ENCODE measurements at places on chromosomes 16 and 17.

DNA sequence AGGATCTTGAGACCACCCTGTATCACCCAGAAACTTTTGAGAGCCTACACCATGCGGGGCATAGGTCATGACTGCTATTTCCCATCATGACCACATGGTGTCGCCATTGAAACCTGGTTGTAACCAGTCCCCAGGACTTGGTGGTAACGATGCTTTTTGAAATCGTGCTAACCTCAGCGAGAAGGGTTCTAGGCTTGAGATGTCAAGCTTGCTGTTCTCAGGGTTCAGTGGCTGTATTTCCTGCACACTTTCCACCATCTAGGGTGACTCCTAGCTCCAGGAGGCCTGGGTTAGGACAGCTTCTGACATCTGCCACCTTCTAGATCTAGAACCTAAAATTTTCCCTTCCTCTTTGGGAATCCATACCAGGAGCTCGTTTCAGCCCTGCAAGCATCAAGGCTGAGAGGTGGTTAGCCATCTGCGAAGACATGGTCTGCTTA is 13.0 kb upstream of the SPNS3 start:
- DNase-seq: peak; percentile 61

DNA sequence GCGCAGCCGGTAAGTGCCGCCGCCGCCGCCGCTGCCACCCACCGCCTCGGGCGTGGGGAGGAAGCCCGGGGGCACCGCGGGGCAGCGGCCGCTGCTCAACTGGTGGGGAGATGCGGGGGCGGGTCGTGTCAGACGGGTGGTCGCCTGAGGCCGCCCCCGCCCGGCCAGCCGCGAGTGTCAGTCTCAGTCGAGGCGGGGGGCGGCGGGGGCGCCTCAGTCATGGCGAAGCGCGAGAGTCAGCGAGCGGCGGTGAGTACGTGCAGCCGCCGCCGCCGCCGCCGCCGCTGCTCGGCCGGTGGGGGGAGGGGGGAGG is 76.2 kb downstream of the CHD9 start:
- DNase-seq: no peak

- DNase-seq: no peak
Observed at GRCh38 chr16:13957197-13958078, 37.5 kb downstream of the ERCC4 start.

DNA sequence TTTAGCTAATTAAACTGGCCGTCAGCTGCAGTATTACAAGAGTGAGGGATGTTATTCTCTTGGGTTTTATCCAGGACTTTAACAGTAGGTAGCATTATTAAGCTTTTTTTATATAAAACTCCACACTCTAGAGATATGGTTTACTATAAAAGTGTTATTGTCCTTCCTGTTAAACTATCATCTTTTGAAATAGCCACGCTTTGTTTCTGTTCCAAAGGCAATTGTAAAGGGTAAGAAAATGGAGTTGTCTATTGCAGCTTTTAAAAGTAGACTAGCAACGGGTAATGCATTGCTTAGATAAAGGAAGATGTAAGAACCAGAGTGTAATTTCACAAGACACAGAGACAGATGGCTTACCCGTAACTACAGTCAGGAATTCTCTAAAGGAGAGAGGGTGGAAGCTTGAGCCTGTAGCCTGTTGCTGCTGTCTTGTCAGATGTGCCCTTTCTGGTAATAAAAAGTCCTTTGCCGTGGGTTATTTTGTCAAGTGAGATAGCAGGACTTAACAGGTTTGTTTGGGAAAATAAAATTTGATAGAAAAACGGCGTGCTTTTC is 56.4 kb downstream of the WWOX start:
- DNase-seq: no peak

- DNase-seq: no peak
Observed at GRCh38 chr17:58082341-58082869, 814 bp upstream of the DYNLL2 start.

- DNase-seq: no peak
Observed at GRCh38 chr17:73313526-73314127, 1.8 kb upstream of the CDC42EP4 start.

GRCh38 chr16:73052576-73052975 is 4.6 kb upstream of the ZFHX3 start:
- no peak for DNase-seq

GRCh38 chr17:13055131-13055530 is 37.3 kb upstream of the ELAC2 start:
- DNase-seq: no peak

- DNase-seq: no peak
Observed at GRCh38 chr16:81096715-81097208, 567 bp upstream of the GCSH start.

GRCh38 chr16:11675561-11676511 is 7.6 kb downstream of the SNN start:
- no peak for DNase-seq

DNA sequence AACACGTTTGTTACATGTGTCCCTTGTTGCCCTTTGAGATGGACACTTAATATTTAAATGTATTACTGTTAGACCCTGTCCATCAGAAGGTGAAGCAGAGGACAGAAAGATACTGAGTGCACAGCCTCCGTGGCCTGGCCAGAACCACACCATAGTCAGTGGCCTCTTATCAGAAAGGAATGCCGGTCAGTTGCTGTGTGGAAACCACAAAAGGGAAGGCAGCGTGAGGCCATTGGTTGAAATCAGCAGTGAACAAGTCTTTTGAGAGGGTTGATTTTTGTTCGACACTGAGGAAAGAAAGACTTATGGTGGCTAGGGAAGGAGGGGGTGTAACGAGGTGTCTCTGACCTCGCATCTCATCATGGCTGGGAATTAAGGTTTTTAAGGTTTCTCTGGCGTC is 85.4 kb upstream of the CLEC18A start:
- no peak for DNase-seq

Data from GM12892 (cell line).